Ascending aorta (tissue), 2 donors: ENCODE measurements at places on chromosomes 11 and 22.

- no peak for DNase-seq
These were observed 29.9 kb upstream of the OR10G7 start for GRCh38 chr11:124070915-124071622.

DNA sequence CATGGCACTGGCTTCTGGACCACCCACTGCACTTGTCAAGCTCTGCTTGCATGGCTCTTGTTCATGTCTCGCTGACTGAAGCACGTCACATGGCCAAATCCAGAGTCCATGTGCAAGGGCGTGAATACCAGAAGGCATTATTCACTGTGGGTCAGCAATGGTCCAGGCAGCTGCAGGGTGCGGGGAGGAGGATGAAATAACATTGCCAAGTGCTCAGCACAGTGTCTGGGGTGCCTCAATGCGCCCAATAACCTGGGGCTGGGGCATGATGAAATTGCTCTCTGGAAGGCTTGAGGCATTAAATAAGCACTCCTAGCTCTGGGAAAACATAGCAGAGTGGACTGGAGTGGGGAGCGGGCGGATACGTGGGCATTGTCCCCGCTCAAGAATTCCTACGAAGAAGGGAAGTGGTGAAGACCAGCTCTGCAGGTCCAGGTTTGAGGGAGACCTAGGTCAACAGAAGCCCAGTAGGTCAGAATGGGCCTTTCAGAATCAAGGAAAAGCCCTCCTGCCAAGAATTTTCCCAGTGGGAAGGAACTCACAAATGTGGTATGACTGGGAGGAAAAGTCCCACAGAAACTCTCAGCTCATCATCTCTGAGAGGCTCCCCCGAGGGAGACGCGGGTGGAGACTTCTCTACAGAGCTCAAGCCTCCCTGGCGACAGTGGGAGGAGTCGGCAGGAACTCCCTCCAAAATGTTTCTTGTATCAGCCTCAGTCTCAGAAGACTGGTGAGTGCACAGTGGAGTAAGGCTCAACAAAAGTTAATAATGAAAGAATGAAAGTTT lies 15.3 kb upstream of the ACCSL start:
- peak; percentile 83 for DNase-seq

GRCh38 chr22:45863981-45864751 lies 112.8 kb downstream of the WNT7B start:
- no peak for DNase-seq

- DNase-seq, result no peak
These were observed 25.5 kb downstream of the NNMT start for GRCh38 chr11:114321621-114322257.

GRCh38 chr11:43644621-43645299 lies 35.8 kb upstream of the HSD17B12 start:
- DNase-seq, result no peak

DNA sequence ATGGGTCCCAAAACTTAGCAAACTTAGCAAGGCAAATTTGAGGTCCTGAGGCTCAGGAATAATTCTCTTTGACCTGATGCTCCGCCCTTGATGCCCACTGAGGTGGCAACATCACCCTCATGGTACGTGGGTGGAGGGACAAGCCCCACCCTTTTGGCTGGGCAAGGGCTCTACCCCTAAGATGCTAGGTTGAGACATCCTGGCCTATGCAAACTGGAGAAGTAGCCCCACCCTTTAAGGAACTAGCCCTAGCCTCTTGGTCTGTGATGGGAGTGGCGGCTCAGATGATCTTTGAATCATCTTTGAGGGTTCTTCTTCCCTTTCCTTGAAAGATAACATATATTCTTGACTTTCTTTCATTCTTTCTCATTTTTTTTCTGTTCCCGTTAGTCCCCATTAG lies 32.9 kb downstream of the CABIN1 start:
- DNase-seq, result no peak

- no peak for DNase-seq
These were observed 51.7 kb downstream of the FLI1 start for GRCh38 chr11:128745311-128746136.

- no peak for DNase-seq
These were observed 554 bp downstream of the LRRC32 start for GRCh38 chr11:76669901-76670484.

GRCh38 chr11:68506908-68507307 lies 46.4 kb downstream of the PPP6R3 start:
- DNase-seq, result no peak

GRCh38 chr22:28855355-28856094 lies 27.8 kb upstream of the ZNRF3 start:
- DNase-seq, result peak; percentile 73

GRCh38 chr11:84930863-84931262 lies 696.3 kb downstream of the DLG2 start:
- no peak for DNase-seq

DNA sequence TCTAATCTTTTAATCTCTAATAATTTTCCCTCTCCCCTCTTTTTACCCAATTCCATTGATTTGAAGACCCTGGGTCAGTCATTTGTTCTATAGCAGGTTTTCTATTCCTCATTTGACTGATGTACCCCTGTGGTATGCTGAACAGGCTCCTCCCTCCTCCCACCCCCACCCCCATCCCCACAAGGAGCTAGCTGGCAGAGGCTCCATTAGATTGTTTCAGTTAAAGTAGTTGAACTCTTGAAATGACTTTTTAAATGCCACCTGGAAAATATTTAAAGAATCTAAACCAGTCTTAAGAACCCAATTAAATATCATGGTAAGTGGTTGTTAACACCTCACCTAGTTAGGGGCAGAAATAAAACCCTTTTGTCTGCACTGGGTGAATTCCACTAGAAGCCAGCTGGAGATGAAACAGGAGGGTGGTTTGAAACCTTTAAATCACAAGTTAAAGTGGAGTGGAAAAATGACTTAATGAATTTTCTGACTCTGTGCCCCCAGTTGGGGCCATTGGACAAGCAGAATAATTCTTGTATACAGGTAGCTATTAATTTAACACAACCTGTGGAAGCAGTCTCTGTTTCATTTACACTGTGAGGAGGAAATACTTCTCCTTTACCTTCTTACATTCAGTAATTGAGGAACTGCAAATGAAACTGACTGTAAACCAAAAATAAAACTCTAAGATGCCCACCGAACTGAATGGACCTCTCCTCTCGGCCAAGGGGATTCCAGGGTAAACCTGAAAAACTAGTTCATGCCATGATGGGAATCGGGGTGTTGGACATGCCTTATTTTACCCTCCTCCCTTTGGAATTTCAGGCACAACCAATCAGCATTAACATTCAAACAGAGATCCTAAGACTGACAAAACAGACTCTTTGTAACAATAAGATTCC lies 30.7 kb downstream of the PRR5L start:
- no peak for DNase-seq

DNA sequence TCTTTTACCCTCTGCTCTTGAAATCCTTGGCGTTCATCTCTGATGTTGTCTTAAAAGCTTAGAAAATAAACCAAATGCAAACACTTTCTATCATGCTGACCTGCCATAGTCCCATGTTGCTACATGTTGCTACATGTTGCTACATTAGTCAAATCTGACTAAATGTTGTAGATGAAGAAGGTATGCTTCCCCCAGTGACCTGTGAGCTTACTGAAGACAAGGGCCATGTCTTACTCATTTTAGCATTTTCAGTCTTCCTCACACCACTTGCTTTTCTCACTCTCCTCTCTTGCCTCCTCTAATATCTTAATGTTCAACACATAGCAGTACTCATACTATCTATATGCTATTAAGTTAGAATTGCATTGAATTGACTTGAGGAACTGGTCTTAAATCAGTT lies 346.4 kb upstream of the MTNR1B start:
- DNase-seq, result no peak

GRCh38 chr11:85752201-85752889 lies 58.6 kb downstream of the SYTL2 start:
- no peak for DNase-seq

DNA sequence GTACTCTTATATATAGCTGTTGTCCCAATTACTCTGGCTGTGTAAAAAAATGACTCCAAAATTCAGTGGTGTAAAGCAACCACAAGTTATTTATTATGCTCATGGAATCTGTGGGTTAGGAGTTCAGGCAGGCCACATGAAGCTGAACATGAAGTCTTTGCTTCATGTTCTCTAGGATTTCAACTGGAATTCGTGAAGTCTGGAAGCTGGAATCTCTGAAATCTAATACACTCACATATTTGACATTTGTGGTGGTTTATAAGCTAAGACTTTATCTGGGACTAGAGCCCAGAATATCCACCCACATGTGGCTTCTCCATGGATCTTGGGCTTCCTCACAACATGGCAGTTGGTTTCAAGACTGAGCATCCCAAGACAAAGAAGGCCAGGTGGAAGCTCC lies 430.6 kb downstream of the MIAT start:
- no peak for DNase-seq

GRCh38 chr11:61893981-61894380 lies 2.6 kb upstream of the FADS3 start:
- DNase-seq, result no peak

- DNase-seq, result no peak
These were observed 35.0 kb upstream of the PRAME start for GRCh38 chr22:22593964-22594656.

DNA sequence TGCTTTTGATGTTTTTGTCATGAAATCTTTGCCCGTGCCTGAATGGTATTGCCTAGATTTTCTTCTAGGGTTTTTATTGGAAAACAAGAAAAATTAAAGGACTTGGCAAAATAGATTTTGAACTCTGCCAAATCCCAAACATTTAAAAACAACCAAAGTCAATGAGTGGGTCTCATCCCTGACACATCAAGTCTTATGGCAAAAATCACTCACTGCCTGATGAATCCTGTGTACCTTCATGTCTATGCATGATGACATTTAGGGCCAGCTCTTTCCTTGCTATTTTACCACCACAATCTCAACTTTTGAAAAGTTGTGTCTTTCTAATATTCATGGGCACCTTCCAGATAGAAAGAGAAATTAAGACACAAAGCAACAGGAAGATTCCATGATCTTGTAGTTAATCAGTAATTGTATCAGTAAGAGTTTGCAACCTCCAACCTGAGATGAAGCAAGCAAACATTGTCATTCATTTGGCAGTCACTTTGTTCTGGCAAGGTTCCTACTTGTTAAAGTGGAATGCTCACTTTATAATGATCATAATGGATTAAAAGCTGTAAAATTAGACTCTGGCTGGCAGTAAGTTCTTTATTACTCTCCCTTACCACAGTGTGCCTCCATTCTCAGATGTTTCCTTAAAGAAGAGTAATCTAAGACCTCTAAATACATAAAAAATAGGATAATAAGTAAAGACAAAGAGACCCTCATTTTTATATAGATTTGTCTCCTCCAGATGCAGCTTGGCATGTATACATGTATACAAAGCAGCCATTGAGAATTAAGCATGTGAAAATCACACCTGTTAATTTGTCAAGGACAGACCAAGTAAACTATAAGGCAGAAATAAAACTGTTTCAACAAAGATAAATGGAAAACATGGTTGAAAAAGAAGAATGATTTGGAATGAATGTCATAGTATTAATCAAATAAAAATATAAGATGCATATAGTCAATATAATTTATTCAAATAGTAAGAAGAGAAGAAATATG lies 51.6 kb downstream of the ETS1 start:
- DNase-seq, result no peak

- DNase-seq, result no peak
These were observed 330.1 kb upstream of the PLET1 start for GRCh38 chr11:112590764-112591163.

DNA sequence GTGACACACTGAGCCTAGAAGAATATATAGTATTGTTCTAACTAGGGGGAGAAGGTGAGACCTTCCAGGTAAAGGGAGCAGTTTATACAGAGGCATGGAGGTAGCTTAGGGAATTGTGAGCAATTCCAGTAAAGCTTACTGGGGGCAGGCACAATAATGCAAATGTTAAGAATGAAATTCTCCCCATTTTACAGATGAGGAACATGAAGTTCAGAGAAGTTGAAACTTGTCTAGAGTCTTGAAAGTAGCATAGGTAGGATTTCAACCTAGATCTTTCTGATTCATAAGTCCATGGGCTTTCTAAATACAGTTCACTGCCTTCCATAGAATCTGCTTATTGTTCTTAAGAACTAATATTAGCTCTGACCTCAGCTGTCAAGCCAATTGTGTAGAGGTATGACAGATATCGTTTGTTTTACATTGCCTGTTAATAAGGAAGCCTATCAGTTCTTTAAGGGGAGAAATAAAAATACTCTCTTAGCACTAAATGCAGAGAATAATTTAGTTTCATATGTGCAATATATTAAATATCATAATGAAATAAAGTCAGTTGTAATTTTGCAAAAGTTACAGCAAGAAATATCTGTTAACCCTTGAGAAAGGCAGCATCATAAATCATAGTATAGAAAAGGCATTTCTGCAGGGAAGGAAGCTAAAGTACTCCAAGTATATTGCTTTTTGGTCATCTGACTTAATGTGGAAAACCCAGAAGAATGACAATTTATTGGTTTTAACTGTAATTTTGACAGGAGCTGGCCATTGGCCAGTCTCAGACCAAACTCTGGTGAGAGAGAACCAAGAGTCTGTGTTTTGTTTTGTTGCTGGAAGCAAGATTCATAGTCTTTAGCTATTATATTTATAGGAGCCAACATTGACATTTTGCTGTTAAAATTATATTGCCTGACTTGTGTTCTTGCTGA lies 181.8 kb downstream of the UVRAG start:
- DNase-seq, result no peak

GRCh38 chr22:32378707-32379272 lies 21.1 kb downstream of the RFPL3 start:
- DNase-seq, result no peak

GRCh38 chr11:114098927-114099326 lies 39.4 kb downstream of the ZBTB16 start:
- DNase-seq, result no peak

- DNase-seq, result no peak
These were observed 13.2 kb downstream of the CRTAM start for GRCh38 chr11:122851366-122851966.

DNA sequence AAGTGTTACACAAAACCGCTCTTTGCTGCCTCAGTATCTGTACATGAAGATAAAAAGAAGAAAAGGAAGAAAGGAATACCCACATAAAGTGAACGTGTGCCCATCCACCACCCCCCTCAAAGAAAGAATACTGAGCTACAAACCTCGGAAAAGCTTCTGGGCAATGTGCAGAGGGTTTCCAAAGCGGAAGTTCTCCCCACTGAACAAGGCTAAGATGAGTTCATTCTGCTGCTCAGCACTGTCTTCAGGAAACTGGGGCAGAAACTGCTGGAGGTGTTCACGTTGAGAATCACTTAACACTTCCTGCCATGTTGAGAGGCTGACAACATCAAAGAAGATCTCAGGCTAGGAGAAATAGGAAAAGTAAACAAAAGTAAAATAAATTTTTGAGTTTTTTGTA lies 6.9 kb downstream of the NFRKB start:
- no peak for DNase-seq

DNA sequence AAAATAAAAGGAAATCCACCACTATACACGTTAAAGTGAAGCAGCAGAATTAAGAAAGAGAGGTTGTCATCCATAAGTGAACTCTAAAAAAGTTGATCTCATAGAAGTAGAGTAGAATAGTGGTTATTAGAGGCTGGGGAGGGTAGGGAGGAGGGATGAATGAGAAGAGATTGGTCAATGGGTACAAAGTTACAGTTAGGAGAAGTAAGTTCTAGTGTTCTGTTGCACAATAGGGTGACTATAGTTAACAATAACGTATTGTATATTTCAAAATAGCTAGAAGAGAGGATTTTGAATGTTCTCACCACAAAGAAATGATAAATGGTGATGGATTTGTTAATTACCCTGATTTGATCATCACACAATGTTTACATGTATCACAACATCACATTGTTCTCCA lies 72.0 kb downstream of the CD82 start:
- no peak for DNase-seq
